Stimulated activated CD8-positive, alpha-beta memory T cell treated with anti-CD3 and anti-CD28 coated beads, Interleukin-4, amount 100 ng/mL, for 1 hour (primary cell): ENCODE measurements at places on chromosomes 6 and 20.

GRCh38 chr6:109284675-109285074 is 97.6 kb downstream of the CD164 start:
- no peak for DNase-seq

- no peak for DNase-seq
Observed at GRCh38 chr6:6856538-6857523, 250.9 kb upstream of the RREB1 start.

DNA sequence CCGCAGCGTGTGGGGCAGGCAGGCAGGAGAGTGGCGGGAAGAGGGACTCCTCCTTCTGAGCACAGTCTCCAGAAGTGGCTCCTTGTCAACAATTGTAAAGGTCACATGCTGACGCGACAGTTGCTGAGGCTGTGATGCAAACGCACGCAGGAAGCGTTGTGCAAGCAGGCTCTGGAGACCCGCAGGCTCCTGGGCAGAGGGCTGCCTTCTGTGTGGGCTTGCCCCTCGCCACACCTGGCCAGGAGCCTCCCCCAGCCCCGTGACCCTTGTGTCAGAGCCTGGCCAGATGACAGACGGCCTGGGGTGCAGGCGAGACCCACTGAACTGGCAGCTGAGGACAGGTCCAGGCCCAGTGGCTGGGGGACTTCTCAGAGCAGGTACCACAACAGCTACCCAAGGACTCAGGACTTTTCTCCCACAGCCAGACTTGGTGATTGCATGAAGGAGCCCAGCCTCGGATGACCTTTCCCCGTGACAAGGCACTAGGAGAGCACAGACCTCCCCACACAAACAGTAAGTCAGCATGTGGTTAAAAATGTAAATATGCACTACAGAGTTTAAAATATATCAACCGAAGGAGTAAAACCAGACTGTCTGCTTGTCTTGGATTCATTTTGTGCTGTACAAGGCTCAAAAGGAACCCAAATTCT is 222.1 kb upstream of the RREB1 start:
- DNase-seq: no peak

DNA sequence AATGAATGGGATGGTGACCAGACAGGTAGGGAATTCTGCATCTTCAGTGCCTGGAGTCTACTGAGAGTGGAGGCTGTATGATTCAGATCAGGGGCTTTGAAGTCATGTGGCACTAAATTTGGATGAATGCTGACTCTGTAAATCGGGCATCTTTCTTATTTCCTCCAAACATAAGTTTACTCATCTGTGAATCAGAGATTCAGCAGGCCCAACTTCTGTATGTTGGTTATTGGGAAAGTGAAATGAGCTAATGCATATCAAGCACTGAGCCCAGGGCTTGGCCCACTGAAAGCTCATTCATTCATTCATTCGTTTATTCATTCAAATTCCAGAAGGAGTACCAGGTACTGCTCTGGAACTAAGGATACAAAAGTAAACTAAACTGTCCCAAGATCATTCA is 192.3 kb upstream of the RIN2 start:
- no peak for DNase-seq

- no peak for DNase-seq
Observed at GRCh38 chr6:130848945-130849344, 21.7 kb downstream of the SMLR1 start.

GRCh38 chr6:70764706-70765105 is 97.0 kb downstream of the SMAP1 start:
- DNase-seq: no peak

DNA sequence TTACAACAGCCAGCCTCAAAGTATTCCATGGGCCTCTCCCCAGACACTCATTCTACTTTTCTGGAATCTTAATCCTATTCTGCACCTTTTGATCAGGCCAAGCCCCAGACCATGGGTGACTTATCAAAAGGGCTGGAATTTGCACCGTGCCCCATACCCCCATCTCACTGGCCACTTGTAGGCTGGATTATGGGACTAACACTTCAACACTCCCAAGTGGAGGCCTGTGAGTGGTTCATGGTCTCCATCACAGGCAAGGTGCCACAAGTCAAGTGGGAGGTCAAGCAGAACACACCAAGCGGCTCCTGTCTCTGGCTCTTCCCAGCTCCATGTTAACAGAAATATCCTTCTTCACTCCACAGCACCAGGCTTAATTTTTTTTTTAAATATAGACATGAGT is 212.3 kb upstream of the HEY2 start:
- no peak for DNase-seq

DNA sequence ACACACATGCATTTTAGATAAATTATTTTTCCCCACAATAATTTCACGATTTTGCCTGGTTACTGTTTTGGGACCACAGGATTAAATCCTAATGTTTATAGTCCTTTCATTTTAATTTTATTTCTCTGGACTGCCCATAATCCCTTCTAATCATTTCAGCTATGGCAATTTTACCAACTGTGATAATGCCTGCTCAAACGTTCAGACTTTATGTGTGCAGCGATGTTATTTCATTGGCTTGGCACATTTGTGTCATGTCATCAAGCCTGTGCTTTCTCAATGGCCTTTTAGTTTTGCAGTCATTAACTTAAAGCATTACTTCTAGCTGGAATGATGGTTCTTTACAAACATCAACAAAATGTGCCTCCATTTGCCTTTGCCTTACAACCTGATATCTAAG is 140.6 kb upstream of the HSF2 start:
- no peak for DNase-seq

GRCh38 chr6:42133926-42134325 is 8.5 kb downstream of the C6orf132 start:
- DNase-seq: no peak

GRCh38 chr6:165636402-165637048 is 26.5 kb downstream of the PDE10A start:
- DNase-seq: no peak

DNA sequence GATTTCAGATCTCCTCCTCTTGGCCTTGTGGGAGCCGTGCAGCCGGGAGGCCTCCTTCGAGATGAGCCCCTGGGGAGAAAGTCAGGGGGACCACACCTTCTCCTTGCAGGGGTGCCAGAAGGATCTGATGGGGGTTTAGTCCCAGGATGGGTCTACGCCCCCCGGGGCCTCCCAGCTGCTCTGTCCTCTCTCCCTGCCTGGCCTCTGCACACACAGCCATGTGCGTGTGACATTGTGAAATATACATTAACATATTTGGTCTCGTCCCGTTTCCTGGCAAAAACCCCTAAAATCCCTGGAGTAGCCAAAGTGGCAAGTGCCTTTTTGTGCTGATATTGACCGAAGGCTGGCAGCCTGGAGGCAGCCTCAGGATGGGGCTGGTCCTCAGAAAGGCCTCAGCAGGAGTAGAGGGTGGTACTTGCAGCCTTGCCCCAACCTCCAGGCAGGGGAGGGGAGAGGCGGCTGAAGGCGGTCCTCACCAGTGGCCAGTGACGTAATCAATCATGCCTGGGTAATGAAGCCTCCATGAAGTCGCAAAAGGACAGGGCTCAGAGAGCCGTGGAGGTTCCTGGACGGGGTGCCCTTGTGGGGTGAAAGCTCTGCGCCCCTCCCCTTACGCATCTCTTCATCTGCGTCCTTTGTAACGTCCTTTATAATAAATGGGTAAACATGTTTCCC is 5.1 kb upstream of the HELZ2 start:
- DNase-seq: no peak

GRCh38 chr6:111767752-111768430 is 105.4 kb downstream of the FYN start:
- DNase-seq: no peak

DNA sequence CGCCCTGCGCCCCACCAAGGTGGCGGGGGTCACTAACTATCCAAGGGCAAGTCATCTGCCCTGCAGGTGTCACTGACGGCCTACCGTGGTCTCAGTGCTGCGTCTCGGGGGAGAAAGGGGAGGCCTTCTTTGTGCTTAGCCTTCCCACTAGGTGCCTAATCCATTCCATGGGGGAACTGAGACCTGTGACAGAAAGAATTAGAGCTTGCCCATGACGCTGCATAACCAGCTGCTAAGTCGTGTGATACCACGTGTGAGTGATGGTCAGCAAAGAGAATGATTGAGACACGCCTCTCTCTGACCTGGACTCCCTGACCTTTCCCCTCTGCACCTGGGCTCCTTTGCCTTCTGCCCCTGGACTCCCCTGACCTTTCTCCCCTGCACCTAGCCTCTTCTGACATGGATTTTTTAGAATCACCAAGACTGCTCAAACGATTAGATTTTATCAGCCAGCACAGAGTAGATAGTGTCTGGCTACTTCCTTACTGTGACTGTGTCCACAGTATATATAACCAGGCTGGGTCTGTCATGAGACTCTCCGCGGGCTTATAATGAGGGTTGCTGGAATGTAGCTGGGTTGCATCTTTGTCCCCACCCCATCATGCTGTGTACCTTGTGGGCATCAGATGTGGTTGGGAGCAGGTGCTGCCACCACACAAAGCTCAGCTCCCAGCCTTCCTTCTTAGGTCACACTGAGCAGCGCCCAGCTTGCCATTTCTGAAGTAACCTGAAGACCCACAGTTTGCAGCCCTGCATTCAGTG is 140.6 kb downstream of the TMEM242 start:
- no peak for DNase-seq

DNA sequence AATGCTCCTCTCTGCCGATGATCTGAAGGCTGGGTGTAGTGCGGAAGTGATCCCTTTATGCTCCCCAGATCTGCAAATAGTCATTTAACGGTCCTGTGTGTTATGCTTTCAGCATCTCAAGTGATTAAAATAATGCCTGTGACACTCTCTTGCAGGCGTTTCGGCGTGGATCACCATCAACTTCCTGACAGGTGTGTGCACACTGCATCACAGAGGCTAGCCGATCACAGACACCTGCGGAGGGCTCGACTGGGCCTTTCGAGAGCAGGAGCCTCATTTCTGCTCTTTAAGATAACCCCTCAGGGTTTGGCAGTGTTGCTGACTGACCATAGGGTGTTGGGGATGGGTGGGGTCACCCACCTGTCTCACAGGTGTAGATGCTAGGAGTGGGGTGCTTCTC is 20.0 kb downstream of the ENTPD6 start:
- DNase-seq: no peak

GRCh38 chr6:156406099-156406498 is 371.1 kb upstream of the ARID1B start:
- no peak for DNase-seq

DNA sequence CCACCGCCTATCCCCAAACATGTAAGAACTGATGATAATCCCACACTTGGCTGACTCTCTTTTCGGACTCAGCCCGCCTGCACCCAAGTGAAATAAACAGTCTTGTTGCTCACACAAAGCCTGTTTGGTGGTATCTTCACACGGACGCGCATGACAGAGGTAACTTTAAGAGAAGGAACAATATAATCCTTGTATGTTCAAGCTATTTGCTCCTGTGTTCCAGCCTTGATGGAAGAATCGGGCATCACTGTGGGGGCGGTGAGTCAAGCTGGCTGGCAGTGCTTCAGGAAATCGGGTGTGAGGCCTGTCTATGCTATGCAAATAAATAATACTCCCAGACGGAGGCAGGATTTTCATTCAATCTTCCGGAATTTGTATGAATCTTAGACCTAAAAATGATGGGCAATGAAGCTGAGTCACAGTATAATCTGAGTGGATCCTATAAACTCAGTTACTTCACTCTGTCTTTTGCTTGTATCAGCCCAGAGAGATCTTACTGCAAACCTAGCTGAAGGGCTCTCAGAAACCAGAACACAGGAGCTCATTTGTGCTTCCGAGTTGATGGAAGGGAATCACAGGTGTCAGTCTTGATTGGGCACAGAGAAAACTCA is 45.2 kb upstream of the NT5E start:
- DNase-seq: no peak

DNA sequence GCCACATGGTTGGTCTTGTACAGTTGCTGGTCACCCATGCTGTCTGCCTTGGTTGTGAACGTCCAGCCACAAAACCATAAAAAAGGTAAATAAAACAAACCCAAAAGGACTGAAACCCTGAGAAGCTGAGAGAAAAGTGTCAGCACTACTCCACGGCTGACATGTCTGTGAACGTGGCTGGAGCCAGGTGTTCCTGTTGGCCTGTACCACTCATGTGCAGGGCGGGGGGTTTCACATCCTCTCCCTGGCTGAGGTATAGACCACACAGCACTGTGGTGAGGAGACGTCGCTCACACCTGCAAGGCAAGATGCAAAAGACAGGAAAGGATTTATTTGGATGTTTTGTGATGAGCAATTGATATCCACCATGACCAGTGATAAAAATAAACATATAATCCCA is 51.9 kb upstream of the MRPS10 start:
- DNase-seq: no peak

- DNase-seq: no peak
Observed at GRCh38 chr6:161271343-161272030, 2.4 kb downstream of the AGPAT4 start.

- DNase-seq: no peak
Observed at GRCh38 chr6:40719671-40720374, 132.7 kb upstream of the LRFN2 start.

GRCh38 chr20:62292108-62292507 is 10.7 kb upstream of the ADRM1 start:
- no peak for DNase-seq

- DNase-seq: no peak
Observed at GRCh38 chr6:142469220-142469619, 167.4 kb downstream of the ADGRG6 start.
